Stimulated activated CD4-positive, alpha-beta T cell treated with anti-CD3 and anti-CD28 coated beads, TNF-alpha, amount 100 ng/mL, for 1 hour (primary cell): ENCODE measurements at places on chromosomes 1 and 21.
A peak's percentile ranks its signal among the peaks of the same experiment; 100 is the strongest.

- no peak for DNase-seq
Observed at GRCh38 chr1:70528590-70529333, 117.7 kb downstream of the CTH start.

DNA sequence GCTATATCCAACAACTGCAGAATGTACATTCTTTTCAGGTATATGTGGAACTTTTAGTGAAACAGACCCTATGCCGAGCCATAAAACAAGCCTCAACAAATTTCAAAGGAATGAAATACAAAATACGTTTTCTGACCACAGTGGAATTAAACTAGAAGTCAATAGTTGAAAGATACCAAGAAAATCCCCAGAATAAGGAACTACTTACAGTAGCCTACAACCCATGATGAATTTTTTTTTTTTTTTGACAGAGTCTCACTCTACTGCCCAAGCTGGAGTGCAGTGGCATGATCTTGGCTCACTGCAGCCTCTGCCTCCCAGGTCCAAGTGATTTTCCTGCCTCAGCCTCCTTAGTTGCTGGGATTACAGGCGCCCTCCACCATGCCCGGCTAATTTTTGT, 83.4 kb downstream of the RUNX3 start:
- no peak for DNase-seq

DNA sequence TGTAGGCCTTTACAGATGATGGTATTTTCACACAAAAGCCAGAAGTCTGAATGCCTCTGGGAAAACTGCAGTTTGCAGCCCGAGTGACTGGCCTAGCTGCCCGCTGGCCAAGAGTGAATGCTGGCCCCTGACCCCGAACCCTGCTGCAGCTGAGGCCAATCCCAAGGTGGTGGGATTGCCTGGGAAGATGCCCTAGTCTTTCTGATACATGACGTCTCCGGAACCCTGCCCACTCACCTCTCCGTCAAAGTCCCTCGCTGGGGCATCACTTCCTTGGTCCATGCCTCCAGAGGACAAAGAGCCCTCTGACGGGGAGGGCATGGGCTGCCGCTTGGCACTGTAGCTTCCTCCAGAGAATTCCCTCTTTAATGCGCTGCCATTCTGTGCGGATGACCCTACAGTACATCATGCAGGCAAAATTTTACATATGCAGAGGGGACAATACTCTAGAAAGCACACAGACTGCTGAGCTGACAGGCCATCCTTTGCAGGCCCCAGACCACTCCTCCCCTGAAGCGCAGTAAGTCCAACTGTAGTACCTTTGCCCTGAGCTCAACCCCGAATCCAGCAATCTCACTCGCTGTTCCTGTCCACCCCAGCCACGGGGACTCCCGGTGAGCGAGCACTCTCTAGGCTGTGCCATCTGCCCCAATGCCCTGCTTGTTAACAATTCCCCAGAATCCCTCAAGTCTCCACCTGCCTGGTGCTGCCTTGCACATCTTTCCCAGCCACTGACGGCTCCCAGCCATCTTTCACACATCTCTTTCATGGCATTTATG, 54.7 kb downstream of the COQ8A start:
- DNase-seq, result no peak

- DNase-seq, result no peak
Observed at GRCh38 chr1:51170342-51170741, 65.7 kb upstream of the RNF11 start.

DNA sequence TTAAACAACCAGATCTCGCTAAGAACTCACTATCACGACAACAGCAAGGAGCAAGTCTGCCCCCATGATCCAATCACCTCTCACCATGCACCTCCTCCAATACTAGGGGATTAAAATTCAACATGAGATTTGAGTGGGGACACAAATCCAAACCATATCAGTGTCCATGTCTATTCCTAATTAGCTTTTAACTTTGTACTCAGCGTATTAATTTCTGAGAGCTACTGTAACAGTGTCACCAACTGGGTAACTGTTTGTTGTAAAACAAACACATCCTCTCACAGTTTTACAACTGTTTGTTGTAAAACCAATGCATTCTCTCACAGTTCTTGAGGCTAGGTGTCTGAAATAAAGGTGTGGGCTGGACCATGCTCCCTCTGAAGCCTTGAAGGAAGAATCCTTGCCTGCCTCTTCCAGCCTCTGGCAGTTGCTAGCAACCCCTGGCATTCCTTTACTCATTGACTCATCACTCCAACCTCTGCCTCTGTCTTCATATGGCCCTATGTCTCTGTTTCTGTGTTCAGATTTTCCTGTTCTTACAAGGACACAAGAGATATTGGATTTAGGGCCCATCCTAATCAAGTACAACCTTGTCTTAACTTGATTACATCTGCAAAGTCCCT, 121.2 kb downstream of the LTN1 start:
- no peak for DNase-seq

DNA sequence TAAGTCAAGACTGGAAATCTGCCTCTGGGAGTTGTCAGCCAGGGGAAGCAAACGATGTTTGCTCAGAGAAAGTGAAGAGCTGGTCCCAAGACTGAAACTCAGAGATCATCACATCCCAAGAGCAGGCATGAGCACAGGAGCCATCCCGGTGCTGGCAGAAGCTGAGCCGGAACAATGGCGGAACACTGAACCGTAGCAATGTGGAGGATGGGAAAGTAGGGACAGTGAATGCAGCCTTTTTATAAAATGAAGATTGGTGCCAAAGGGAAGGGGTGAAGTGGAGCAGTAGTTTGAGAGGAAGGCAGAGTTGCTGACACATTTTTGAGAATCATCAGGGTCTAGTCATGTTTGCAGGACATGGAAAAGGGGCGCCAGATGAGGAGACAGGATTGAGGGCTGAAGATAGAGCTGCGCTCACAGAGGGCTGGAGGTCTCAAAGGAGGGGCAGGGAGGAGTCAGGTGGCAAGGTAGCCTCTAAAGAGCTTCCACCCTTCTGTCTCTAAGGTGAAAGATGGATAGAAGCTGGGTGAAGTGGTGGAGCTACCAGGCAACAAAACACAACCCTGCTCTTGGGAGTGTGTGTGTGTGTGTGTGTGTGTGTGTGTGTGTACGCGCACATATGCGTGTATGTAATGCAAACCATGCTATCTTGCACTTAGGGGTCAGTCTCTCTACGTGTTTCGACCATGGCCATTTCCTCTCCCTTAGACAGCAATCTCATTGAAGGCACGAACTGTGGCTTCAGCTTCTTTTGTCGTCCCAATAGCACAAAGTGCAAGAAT, 94.3 kb upstream of the IRF2BP2 start:
- DNase-seq, result no peak

DNA sequence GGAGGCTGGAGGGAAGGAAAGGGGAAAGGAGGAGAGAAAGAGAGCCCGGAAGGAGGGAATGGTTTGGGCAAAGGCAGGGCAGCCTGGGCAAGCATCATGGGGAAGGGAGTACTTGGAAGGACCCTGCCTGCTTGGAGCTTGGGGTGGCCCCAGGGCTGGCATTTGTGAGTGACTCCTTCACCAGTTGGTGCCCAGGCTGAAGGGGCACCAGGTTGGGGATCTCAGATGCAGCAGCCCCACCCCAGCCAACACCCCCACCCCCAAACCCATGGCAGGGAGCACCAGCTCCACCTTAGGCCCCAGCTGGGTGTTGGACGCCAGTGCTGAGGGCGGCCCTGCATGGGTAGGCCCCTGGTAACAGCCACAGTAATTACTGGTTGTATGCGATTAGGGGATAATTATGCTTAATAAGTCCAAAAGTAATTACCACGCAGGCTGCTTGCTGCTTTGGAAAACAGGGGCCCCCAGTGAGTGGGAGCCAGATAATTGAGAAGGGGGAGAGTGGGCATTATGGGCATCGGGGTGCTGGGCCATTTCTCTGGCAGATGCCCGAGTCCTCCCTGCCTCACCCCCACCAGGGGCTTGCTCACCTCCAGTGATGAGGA, 78.3 kb downstream of the VWA5B1 start:
- DNase-seq, result no peak

- DNase-seq, result no peak
Observed at GRCh38 chr1:17229379-17229778, 19.5 kb upstream of the PADI3 start.

GRCh38 chr1:201708085-201708512, 120.9 kb upstream of the IPO9 start:
- DNase-seq, result no peak

DNA sequence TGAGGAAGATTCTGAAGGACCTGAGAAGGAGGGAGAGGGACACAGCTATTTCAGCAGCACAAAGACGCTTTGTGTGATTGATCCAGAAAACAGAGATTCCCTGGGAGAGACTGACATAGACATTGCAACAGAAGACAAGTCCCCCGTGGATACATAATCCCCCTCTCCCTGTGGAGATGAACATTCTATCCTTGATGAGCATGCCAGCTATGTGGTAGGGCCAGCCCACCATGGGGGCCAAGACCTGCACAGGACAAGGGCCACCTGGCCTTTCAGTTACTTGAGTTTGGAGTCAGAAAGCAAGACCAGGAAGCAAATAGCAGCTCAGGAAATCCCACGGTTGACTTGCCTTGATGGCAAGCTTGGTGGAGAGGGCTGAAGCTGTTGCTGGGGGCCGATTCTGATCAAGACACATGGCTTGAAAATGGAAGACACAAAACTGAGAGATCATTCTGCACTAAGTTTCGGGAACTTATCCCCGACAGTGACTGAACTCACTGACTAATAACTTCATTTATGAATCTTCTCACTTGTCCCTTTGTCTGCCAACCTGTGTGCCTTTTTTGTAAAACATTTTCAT, 161.3 kb upstream of the SGIP1 start:
- no peak for DNase-seq

- DNase-seq, result peak; percentile 14
Observed at GRCh38 chr1:15027515-15027986, 126.0 kb upstream of the TMEM51 start.

- no peak for DNase-seq
Observed at GRCh38 chr1:172883387-172883791, 167.4 kb downstream of the TNFSF18 start.

- DNase-seq, result no peak
Observed at GRCh38 chr1:171515741-171516140, 30.4 kb downstream of the PRRC2C start.

- no peak for DNase-seq
Observed at GRCh38 chr21:43958364-43959158, 53.5 kb upstream of the TRAPPC10 start.

DNA sequence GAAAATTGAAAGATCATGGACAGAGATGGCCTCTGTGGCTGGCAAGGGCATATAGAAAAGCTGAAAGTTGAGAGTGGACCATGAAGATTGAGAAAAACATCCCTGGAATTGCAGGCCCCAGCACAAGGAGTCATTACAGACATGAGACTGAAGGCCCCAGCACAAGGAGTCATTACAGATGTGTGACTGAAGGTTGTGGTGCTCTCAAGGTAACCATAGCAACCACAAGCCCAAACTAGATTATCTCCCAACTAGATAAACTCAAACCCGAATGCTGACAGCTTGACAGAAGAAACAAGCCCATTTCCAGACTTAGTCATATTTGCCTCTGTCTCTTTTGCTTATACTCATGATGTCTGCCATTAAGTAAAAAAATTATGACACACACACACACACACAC, 1252.1 kb upstream of the ADGRL4 start:
- no peak for DNase-seq

- no peak for DNase-seq
Observed at GRCh38 chr1:51283979-51284378, 46.4 kb downstream of the TTC39A start.

- DNase-seq, result no peak
Observed at GRCh38 chr1:193293726-193294125, 107.3 kb upstream of the B3GALT2 start.

DNA sequence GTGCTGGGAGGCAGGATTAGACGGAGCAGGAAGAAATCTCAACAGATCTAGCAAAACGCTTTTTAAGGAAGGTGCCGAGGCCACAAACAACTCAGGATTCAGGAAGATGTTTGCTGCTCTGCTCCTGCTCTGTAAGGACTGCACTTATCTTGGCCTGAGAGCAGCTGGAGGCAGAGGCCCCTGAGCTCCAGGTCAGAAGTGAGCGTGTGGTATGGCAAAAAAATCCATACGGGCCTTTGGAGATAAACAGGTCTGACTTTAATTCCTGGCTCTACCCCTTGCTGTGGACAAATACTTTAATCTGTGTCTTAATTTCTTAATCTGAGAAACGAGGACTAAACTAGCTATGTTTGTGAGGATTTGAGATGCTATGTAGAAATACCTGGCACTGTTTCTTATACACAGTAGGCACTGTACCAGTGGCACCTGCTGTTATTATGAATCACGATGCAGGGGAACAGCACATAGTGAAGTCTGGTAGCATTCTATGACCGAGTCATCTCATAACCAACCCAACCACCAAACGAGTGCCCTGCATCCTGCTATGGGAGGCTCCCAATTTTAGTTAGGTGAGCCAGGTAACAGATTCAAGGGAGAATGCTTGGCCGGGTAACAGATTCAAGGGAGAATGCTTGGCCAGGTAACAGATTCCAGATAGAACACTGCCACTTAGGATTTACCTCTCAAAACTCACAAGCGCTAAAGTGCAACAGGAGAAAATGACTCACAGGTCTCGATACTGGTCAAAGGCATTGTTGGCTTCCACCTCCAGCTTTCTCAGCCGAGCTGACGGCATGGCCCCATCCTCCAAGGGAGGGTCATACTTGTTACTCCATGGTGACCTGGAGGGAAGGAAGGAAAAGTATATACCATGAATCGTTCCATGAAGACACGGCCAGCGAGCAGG, 65.9 kb downstream of the SLC66A1 start:
- DNase-seq, result no peak

DNA sequence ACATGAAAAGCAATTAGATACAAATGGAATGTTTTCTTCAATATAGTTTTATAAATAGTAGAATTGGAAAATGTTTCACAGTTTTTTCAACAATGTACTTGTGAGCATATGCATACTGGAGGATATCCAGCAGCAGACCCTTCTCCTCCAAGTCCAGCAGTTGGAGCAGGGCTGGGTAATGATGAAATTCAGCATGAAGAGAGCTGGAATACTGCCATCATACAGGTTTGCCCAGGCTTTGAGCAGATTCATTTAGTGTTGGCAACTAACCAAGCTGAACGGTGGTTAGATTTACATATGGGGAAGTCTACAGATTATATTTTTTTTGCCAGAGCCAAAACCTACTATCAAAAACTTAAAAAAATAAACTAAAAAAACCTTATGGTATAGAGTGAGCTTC, 38.3 kb downstream of the WDR3 start:
- DNase-seq, result no peak
